ENCODE measurements at places on chromosomes 7 and 10. TPM values are rescaled to one million over a fixed set of nuclear protein-coding genes. Genes with fewer than 3 reads are reported as not detected.

GRCh38 chr10:90857635-90858460 lies at the start of gene HTR7:
TSS of gene HTR7 (minus strand) at chr10:90858039. CDS start at chr10:90857671, 368 bp downstream.
- DNase-seq = peak; percentile 62

- DNase-seq = no peak
Observed at GRCh38 chr10:113875212-113875611, 20.8 kb downstream of the NHLRC2 start.

GRCh38 chr10:9911488-9911887 lies 1106.2 kb upstream of the CELF2 start:
- DNase-seq = no peak

DNA sequence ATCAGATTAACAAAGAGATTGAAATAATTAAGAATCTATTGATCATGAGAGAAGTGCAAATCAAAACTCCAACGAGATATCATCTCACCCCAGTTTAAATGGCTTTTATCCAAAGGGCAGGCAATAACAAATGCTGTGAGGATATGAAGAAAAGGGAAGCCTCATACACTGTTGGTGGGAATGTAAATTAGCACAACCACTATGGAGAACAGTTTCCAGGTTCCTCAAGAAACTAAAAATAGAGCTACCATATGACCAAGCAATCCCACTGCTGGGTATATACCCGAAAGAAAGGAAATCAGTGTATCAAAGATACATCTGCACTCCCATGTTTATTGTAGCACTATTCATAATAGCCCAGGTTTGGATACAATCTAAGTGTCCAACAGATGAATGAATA lies 13.8 kb downstream of the FGL2 start:
- no peak for DNase-seq

Gene SPDYE2
- 0.21 TPM for total RNA-seq

DNA sequence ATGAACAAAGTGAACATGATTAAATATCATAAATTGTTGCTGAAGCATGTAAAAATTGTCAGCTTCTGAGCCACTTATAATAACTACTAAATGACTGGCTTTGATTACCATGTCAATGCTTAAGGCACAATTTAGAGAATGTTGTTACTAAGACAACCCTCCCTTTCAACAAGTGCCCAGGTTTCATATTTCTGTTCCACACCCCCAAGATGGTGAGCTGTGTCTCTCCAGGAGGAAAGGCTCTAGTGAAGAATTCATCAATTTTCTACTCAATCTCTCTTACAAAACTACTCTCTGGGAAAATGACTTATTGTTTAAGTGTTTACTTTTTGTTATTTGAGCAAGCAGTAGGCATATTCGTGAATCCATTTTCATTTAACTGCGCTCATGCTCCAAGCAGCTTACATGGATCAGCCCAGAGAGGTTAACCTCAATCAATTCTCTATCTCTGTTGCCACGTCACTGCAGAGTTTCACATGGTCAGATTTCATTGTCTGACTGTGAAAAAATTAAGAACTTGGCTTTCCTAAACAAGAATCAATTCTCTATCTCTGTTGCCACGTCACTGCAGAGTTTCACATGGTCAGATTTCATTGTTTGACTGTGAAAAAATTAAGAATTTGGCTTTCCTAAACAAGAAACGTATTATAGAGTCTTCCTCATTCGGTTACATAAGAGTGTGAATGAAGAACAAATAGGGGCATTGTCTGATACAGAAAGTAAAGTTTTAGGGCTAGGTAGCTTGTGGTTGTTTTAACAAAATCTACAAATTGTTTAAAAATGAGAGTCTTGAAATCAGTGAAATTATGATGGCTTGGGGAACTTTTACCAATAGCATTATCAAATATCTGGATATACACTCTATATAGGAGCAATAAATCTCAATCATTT lies 49.7 kb downstream of the CCDC71L start:
- DNase-seq = no peak

- DNase-seq = no peak
Observed at GRCh38 chr7:27122077-27122910, 8.3 kb downstream of the HOXA4 start.

- no peak for DNase-seq
Observed at GRCh38 chr7:24921362-24921679, 58.7 kb downstream of the OSBPL3 start.

Data from T-helper 17 cell (primary cell).